ENCODE measurements at places on chromosomes 11 and 22.

GRCh38 chr22:37643225-37643847 is 3.9 kb downstream of the SH3BP1 start:
- peak; percentile 93 for DNase-seq

- DNase-seq: no peak
Observed at GRCh38 chr11:96033599-96033998, 109.7 kb upstream of the MTMR2 start.

DNA sequence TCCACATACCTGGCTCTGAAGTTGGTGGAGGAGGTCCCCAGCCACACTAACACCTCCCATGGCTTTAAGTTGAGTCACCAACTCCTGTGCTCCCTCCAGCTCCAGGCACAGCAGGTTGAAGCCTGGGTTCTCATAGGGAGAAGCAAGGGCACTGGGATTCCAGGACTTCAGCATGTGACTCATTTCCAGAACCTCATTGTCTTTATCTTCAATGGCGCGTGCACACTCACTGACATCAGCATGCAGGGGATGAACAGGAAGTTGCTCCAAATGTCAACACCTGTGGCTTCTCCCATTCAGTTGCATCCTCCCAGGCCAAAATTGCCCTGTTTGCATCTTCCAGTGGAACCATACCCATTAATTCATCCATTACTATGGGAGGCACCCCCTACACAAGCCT is 5.8 kb upstream of the UBQLNL start:
- no peak for DNase-seq

DNA sequence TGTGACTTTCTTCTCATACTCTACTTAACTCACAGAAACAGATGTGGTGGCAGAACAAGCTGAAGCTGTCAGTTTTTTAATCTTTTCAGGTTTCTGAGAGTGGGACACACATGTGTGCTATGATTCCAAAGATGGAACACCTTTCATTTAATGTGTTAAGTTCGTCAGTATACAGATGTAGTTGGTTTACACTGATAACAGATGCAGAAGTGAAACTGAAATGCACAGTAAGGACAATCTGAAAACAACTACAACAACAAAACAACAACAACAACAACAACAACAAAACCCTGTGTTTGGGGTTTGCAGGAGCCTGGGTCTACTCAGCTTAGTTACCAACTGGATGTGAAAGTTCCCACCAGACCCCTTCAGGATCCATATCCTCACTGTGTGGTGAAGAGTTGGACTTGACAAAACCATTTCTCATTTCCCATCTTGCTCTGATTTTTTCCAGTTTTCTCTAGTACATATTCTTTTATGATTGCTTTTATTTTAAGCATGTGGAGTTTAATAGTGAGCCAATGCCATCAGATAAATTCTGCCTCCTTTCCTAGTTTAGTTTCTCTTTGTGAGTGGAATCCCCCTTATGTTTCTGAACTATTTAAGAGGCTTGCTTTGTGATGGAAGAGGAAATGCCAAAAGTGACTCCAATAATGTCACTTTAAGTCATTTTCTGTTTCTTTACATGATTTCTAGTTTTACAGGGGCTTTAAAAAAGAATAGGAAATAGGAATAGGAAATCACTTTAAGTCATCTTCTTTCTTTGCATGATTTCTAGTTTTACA is 47.8 kb downstream of the ARHGAP42 start:
- no peak for DNase-seq

DNA sequence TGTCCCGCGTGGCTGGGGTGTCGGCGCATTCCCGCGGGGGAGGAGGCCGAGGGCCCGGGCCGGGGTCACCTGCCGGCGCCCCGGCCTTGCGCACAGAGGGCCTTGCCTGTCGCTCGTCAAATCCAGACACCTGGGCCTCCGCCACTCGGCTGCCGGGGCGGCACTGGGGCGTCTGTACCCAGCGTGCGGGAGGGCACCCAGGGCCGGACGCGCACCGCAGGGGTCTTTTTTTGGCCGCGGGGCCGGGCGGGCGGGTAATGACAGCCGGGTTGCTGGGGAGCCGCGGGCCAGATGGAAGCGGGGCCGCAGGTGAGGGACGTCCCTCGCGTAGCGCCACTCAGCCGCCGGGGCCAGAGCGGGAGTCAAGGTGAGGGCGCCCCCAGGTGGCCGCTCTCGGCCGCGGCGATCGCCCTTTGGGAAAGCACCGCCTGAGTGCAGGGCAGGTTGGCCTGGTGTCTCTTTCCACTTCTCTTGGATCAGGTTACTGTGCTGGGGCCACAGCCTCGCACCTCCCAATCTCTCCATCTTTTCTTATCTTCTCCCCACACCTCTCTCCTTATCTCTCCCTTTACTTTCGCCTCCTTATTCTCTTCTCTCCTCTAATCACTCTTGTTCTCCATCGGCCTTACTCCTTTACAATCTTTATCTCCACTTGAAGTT is 3.5 kb downstream of the PHLDB1 start:
- peak; percentile 90 for DNase-seq

DNA sequence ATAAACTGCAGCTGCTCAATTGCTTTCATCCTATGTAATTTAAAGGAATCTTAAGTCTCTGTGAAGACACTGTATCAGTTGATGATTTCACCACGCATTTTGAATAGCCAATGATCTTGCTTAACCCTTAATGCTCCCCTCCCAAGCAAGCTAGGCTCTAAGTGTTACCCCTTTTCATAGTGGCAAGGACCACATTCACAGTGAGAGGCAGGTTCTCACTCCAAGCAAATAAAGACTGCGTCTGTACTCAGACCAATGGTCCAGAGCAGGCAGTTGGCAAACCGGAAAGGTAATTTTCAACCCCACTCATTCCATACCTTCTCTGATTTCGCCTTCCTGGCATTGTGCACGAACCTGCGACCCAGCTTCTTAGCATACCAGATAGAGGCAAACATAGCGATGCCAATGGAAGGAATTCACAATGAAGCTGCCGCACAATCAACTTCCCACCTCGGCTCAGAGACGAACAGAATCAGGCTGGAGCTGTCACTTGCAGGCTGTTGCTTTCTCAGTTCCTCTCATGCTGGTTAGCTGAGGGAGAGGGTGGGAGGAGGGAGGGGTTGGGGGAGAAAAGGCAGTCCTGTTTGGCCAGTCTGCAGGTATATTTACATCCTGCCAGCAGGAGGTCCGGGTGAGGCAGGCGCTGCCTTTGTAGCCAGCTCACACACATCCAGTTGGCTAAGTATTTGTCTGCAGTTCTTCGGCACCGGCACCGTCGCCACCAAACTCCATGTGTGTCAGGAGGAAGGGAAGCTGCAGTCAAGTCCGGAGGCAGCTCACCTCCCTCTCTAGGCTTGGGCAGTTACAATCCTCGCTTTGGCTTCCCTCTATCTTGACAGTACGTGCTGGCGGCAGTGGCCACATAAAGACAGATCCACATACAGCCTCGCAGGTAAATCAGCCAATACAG is 1151.2 kb upstream of the CCDC90B start:
- peak; percentile 6 for DNase-seq

DNA sequence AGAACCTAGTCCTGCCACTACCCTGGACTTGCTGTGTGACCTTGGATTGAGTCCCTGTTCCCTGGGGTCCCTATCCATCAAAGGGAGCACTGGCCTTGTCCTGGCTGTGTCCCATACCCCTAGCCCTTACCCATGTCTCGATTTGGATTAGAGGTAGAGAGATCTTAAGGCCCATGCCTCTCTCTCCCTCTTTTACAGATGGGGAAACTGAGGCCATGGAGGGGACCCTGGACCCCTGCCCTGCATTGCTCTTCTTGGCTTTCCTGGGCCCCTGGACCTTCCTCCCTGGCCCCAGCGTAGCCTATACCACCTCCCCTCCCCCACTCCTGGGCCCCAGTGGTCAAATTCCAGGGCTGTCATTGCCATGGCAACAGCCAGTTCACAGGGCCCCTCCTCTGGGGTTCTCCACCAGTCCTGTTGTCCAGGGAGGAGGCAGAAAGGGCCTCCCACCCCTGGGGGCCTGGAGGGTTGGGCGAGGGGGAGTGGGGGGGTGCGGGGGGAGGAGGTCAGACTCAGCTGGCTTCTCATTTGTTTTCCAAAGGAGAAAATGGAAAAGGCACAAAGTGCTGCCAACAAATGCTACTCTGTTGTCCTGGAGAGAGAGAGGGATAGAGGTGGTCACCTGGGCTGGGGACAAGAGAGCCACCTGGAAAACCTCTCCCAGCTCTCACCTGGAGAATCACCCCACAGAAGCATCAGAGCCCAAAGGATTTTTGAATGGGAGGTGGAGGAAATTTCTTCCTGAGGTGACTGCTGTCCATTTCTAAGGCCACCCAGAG is 23.3 kb downstream of the ARHGEF17 start:
- DNase-seq: no peak

DNA sequence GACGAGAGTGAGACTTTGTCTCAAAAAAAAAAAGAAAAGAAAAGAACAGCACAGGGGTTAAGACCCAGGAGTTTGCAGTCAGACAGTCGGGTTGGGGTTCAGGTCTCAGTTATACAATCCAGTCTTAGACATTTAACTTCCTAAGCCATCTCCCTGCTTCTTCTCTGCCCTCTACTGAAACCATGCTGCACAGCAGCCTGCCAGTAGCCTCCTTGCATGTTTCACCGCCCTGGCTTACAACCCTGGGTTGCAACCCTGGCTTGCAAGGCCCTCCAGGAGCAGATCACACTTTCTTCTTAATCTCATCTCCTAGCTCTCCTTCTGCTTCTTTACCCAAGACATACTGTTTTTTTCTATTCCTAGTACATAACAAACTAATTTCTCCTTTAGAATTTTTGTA is 5.9 kb upstream of the B3GAT3 start:
- DNase-seq: no peak

- peak; percentile 87 for DNase-seq
Observed at GRCh38 chr22:29821291-29822016, 16.6 kb downstream of the ASCC2 start.

Measured in transverse colon (tissue), 4 donors.